Pulmonary artery endothelial cell (primary cell): ENCODE measurements at places on chromosomes 11 and 22. TPM values are rescaled to one million over a fixed set of nuclear protein-coding genes. Genes with fewer than 3 reads are reported as not detected.

DNA sequence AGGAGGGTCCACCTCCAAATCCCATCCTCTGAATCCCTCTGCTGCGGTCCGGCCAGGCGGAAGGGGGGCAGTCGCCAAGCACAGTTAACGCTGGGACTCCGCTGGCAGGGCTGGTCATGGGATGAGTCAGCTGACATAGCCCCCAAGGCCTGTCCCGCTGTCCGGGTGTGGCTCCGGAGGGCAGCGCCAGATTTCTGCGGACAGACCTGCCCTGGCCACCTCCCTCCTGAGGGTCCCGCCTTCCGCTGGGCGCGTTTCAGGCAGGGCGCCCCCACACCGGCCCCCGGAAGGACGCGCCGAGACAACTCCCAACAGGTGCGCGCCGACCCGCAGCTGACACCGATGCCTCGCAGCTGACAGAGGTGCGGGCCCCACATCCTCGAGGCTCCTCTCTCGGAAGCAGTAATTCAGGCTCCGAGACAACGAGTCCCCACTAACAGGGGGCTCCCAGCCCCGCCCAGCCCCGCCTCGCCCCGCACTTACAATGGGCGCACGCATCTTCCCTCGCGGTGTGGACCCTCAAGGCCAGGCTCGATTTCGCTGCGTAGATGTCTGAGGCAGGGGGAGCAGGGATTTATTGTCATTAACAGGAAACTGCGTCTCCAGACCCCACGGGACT is 607 bp downstream of the PLAAT3 start:
- no peak for DNase-seq

The SCGB1D4 gene
- not detected in 2 replicates for total RNA-seq

The PLEKHB1 gene
- total RNA-seq, result 0.26 and 0.42 TPM in 2 replicates

- no peak for DNase-seq
Observed at GRCh38 chr11:112565551-112565950, 304.9 kb upstream of the PLET1 start.

DNA sequence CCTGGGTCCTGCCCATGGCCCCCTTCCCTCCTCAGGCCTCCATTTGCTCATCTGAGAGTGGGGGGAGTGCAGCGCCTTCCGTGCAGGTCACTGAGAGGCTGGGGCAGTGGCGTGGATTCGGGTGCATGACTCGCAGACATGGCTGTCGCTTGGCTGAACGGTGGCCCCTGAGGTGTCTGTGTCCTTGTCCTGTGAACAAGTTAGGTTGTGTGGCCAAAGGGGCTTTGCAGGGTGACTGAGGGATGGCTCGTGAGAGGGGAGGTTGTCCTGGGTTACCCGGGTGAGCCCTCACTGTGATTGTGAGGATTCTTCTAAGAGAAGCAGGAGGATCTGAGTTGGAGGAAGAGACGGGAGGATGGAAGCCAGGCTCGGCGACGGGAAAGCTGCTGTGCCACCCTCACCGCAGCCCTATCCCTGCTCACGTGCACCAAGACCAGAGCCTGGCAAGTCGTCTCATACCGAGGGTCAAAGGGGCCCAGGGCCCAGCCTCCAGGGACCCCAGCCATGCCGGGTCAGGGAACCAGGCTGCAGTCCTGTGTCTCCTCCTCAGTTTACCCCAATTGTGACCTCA is 79.1 kb downstream of the KCNQ1 start:
- no peak for DNase-seq

The SMIM38 gene
- 0.07 and 0.13 TPM in 2 replicates for total RNA-seq

The RNF215 gene
- total RNA-seq, result 16.8 and 18.1 TPM in 2 replicates

DNA sequence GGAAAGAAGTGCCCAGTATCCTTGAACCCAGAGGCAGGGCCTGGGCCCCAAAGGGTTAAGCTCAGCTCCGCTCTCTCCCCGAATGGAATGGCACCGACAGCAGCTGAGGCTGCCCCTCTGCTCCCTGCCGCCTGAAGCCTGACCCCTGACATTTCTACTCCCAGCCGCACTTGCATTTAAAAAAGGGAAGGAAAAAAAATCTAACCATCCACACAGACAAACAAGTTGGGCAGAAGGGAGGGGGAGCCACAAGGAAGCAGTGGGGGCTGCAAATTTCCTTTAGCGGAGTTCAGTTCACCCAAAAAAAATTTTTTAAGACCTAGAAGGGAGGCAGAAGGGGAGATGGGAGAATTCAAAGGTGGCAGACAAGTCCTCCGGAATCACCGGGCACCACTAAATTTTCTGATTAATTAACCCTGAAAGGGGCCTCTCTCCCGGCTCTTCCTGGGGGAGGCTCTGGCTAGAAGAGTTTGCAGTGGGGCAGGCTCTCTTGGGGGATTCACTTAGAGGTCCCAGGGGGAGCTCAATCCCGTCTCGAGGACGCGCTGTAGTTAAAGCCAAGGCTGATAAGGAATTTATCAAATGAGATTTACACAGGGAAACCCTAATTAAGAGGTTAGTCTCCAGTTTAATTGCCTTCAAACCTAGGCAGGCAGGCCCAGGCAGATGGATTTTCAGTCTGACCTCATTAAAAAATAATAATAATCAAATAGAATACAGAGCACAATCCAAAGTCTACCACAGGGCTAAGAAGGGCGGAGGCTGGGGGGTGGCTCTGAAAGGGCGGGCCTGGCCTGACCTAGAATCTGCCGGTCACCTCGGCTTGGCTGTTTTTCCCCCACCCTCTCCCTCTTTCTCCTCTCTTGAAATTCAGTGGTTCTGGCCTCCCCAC is 25.6 kb downstream of the MN1 start:
- DNase-seq, result no peak

- no peak for DNase-seq
Observed at GRCh38 chr11:32312865-32313403, 122.4 kb downstream of the WT1 start.

DNA sequence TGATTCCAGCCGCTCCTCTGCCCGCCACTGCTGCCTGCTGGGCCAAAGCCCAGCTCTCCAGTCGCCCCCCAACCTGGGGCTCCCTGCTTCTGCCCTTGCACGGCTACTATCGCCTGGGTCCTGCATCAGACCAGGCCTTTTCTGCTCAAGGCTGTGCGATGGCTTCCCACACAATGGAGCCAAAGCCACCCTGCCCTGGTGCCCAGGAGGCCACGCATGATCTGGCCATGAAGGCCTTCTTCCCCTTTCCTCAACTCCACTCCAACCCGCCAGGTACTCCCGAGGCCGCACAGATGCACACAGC is 45.8 kb downstream of the SGSM3 start:
- no peak for DNase-seq

GRCh38 chr11:119099711-119100110 is 1.9 kb downstream of the DPAGT1 start:
- DNase-seq, result no peak

The SGSM1 gene
- total RNA-seq, result 0.20 and 0.21 TPM in 2 replicates

- no peak for DNase-seq
Observed at GRCh38 chr22:45262931-45263462, 21.8 kb upstream of the UPK3A start.

- DNase-seq, result no peak
Observed at GRCh38 chr11:116986521-116987105, 111.6 kb downstream of the SIK3 start.

DNA sequence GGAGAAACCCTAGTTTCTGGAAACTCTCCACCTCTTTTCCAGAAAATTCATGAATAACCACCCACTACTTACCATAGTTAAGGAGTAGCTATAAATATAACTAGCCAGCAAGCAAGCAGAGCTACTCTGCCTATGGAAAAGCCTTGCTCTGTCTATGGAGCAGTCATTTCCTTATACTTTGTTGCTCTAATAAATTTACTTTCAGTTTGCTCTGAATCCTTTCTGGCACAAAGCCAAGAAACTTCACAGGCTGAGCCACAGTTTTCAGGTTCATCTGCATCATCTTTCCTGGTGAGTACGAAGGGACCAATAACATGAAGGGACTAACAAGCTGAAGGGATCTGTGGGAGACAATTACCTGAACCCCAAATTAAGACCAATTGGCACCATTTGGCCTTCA is 4.6 kb downstream of the OR4C45 start:
- no peak for DNase-seq

GRCh38 chr22:41976961-41977566 is 7.8 kb downstream of the SEPTIN3 start:
- no peak for DNase-seq

DNA sequence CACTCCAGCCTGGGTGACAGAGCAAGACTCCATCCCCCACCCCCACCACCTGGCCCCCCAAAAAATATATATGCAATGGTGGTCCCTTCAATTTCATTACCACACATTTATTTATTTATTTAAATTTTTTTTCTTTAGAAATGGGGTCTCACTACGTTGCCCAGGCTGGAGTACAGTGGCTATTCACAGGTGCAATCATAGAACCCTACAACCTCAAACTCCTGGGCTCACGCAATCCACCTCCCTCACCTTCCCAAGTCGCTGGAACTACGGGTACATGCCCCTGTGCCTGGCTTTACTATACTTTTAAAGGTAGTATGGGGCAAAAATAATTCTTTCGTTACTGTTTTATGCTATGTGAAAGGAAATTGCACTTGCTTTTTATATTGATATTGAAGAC is 50.9 kb upstream of the EP300 start:
- DNase-seq, result no peak

- no peak for DNase-seq
Observed at GRCh38 chr22:21103633-21104032, 57.9 kb downstream of the LRRC74B start.

DNA sequence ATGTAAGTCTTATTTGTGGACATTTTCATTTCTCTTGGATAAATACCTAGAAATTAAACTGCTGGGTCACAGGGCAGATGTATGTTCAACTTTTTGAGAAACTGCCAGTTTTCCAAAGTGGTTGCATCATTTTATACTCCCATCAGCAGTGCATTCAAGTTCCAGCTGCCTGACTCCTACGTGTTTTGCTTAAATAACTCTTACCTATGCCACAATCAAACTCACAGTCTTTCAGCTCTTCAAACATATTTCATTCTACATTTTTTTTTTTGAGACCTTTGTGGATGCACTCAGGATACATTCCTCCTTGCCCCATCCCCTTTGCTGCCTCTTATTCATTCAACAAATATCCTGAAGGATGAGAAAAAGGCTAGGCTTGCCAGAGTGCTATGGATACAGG is 9.2 kb downstream of the TCF20 start:
- DNase-seq, result no peak

DNA sequence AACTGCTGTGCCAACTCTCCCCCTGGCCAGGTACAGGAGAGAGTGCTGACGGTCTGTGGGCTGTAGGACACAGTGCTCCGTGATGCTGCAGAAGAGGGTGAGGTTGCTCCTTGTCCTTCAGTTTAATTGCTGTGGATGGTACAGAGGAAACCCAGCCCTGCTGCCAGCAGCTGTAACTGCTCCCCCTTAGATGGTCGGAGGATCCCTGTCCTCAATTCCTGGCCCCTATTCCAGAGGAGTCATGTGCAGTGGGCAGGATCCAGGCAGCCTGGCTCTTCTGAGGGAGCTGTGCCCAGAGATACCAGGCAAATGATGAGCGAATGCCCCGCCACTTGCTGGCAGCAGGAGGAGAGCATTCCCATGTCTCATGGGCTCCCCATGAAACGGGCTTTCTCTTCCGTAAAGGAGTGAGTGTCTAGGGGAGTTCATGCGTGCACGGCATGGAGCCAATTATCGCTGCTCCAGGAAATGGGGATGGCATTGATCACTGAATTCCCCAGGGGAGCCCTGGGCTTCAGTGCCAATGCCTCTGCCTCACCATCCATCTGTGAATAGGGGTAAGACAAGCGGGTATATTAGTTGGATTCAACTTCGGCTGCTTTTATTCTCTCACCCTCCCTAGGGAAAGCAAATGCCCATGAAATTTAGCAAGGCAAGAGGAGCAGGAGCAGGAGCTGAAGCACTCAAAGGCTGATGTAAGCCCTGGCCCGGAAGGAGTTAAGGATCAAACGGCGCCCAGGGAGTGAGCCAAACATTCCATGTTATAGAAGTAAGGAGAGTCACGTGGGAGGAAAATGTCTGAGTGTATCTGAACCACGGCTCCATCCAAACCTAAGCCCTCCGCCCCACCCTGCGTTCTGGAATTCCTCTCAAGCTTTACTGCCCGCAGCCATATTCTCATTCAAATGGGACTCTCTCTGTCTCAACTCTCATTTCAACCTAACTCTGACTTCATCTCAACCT is 51.0 kb upstream of the CSNK2A3 start:
- DNase-seq, result no peak

GRCh38 chr11:26321516-26321915 is 10.4 kb upstream of the ANO3 start:
- DNase-seq, result no peak

DNA sequence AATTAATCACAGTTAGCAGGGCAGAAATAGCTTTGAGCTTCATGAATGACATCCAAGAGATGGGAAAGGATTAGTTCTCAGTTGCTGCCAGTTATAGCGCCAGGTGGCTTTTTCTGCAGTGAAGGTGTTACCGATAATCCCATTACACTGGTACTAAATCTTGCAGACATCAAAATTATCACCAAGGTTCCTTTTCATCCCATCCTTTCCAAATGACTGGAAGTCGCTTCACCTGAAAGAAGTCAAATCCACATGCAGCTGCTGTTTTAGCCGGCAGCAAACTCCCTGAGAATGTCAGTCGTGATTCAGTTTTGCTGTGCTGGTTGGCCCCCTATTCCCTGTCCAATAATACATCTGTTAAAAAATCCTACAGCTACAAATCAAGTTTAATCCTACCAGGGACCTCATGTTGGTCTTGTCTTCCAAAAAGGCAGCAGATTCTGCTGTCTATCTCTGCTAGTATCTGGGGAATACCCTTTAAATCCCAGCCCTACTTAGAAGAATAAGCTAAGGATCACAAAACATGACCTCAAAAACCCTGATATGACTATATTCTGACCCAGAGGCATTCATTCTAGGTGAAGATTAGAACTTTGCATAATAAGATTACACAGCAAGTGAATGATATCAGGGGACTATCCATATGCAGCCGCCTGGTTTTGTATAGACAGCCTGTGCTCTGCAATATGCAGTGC is 31.7 kb downstream of the IMMP1L start:
- no peak for DNase-seq
